ENCODE measurements at places on chromosomes 5 and 9.
A peak's percentile ranks its signal among the peaks of the same experiment; 100 is the strongest.

GRCh38 chr5:16550316-16550952, 66.4 kb downstream of the RETREG1 start:
- no peak for DNase-seq

GRCh38 chr5:94191604-94192003, 426.8 kb downstream of the KIAA0825 start:
- DNase-seq, result no peak

DNA sequence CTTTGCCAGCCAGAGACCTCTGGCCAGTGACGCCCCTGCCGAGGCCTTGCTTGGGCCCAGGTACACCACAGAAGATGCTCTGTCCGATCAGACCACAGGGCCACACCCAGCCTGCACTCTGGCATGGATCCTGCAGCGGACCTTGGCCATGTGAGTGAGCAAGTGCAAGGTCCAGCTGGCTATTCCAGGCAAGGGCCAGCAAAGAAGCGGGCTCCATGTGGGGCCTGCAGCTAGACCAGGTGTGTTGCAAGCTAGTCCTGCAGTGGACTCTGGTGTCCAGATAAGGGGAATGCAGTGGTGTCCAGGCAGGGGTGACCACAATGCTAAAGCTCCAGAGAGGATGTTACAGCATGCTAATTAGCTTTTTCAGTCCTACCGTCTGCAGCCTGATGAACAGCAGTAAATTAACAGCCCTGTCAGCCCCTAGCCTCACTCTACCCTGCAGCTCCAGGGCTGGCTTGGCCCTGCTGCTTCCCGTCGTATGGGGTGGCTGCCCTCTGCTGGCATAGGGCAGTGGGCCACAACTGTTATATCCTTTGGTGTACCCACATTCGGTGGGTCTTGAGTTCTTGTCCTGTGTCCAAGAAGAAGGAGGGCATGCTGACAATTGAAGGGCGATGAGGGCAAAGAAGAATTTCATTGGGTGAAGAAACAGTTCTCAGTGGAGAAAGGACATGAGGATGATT, 284.5 kb upstream of the POU5F2 start:
- DNase-seq, result no peak

- DNase-seq, result no peak
These were observed 372.8 kb upstream of the PIK3R1 start for GRCh38 chr5:67842806-67843205.

- DNase-seq, result no peak
These were observed 93.6 kb upstream of the PITX1 start for GRCh38 chr5:135127439-135128240.

DNA sequence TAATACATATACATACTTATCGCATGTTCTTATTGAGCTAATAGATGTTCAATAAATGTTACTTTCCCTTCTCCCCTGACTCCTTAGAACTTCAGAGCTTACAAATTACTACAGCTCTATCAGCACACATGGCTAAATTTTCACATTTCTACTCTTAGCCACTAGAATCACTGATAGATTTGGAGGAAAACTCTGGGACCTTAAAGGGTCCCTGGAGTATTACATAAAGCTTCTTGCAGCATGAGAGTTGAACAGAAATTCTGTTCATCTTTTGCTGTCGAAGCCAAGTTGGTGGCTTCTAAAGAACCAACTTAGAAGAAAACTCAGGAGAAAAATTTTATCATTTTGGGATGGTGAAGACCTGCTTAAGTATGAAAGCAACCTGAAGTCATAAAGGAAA, 15.5 kb downstream of the B4GALT1 start:
- DNase-seq, result no peak

DNA sequence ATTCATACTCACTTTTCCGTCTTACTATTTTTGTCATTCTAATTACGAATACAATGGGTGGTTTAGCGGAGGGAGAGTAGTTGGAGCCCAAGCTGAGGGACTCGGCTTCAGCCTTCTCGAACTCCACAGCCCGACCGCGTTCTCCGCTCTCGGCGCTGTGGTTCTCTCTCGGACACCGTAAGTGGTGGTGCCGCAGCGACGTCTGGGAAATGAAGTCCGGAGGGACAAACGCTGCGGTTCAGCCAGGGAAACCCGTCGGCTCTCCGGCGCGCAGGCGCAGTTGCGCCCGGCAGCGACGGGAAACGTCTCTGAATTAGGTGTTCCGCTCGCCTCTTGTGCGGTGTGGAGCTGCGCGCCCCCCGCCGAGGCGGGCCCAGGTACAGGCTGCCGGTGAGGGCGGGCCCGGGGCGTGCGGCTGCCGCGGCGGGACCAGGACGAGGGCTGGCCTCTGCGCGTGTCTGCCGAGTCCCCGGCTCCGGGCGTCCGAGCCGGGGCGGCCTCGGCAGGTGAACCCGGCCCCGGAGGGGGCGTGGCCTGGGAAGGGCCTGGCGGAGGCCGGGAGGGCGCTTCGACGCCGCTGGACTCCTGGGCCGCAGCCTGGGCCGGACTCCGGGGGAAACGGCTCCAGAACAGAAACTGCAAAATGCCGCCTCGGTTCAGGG, at the start of gene ZNF879:
Gene ZNF879 (plus strand): TSS at position 277 of the 662 bp plus-strand sequence. CDS start 1,201 bp downstream, outside the sequence.
- peak; percentile 93 for DNase-seq

DNA sequence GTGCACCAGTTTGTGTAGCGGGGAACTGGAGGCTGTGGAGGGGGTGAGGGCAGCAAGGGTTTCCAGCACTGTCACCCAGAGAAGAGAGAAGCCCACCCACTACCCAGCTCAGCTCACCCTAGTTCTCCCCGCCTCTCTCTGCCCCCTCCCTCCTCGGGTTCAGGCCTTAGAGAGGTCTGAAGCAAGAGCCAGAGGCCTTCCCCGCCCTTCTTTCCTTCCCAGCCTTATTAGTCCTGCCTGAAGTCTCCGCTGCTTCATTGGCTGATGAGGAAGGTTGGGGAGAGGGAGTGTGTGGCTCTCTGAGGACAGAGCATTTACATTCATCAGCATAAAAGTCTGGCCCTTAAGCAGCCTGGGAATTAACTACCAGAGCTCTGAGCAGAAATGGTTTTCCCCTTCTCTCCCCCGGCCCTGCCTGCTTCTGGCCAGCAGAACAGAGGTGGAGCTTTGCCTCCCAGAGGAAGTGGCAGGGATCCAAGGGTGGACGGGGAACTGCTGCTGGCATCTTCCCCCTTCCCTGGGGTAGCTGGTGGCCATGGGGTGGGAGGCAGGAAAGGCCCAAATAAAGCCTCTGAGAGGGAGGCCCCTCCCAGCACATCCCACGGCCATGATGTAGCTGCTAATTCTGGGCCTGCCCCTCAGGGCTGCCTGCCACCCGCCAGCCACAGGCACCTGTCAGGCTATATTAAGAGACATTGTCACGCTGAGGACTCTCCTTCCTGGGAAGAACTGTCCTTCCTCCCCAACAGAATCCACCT, 4.1 kb downstream of the DNAJB5 start:
- DNase-seq, result no peak

DNA sequence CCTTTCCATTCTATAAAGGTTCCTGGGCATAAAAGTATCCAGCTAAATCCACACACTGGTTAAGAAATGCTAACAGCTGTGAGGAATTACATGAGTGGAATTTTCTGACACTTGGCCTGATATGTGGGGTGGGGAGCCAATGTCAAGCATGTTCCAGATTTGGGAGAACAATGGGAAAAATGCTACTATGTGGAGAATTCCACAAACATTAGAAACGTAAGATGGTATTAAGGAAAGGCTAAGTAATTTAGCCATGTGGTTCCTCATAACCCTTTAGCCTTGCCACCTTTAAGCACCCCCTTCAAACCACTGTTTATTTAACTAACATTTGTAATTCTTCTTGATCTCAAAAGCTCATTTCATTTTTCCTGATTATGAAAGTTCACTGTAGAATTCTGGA, 149.2 kb downstream of the GNA14 start:
- no peak for DNase-seq

DNA sequence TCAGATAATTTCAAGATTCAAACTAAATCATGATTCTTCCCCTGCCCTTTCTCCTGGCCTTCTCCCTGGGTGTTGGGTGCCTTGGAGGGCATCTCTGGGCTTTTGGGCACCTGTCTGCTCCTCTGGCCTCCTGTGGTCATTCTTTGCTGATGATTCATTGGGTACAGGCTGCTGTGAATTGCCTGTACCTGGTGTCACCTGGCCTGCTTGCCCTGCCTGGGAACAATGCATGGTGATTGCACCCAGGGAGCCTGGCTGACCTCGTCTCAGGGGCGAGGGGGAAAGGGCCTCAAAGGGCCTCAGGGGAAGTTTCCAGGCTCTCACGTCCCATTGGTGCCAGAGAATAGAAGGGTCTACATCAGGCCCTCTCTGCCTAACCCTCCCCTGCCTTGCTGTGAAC, 20.1 kb upstream of the CKMT2 start:
- DNase-seq, result no peak

- DNase-seq, result no peak
These were observed 47.0 kb downstream of the CCDC125 start for GRCh38 chr5:69285448-69286116.

GRCh38 chr5:65263321-65263720, 218.4 kb downstream of the ADAMTS6 start:
- DNase-seq, result no peak

- no peak for DNase-seq
These were observed 138.8 kb downstream of the GRIA1 start for GRCh38 chr5:153629027-153629895.

- DNase-seq, result no peak
These were observed 979.1 kb upstream of the CTNND2 start for GRCh38 chr5:12883395-12883794.

GRCh38 chr5:174074369-174074768, 28.9 kb downstream of the NSG2 start:
- DNase-seq, result no peak

- DNase-seq, result no peak
These were observed at the start of gene PCDHGB3 for GRCh38 chr5:141369994-141370848. TSS of gene PCDHGB3 (plus strand) at chr5:141370242. CDS start at chr5:141370395, 153 bp downstream.

- DNase-seq, result no peak
These were observed 68.4 kb upstream of the RAPGEF1 start for GRCh38 chr9:131808291-131808690.

DNA sequence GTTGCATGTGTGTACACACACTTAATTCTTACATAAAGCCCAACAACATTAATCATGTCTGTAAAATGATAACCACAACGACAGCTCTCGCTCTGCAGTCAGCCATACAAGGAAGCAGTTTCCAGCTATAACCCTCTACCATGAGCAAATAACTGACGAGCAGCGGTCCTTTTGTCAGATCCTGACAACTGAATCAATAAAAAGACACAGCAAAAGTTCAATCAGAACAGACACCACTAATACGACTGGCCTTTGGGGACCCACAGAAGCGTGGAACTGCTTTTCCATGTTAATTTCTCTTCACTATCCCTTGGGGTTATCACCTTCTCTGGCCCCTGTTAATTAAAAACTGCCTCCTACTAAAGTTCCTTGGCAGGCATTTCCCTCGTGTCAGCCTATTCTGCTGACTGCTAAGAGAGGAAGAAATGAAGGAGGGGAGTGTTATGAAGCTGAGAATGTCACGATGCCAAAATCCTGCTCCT, 722.8 kb upstream of the GRAMD2B start:
- no peak for DNase-seq

DNA sequence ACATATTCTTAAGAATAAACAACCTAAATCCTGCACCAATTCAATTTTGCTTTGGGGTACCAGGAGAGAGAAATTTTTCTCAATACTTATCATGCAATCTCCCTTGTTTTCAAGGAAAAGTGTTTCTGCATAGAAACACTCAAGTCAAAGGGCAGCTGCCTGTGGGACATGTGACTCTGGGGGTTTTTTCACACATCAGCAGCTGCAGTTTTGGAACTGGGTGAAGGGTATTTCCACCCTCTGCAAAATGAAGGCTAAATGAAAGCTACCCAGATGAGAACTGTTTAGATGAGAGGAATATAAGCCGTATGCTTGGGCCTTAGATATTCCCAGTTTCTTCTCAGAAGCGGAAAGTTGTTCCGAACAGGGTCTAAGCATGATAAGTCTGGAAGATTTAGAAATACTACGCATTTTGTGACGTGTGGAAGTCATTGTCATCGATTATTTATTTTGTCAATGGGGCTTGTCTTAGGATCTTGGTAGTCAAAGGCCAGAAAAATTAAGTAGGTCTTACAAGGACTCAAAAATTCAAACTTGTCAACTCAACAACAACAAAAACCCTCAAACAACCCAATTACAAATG, 64.3 kb upstream of the BOD1 start:
- DNase-seq, result peak; percentile 59

GRCh38 chr5:116444373-116445295, 130.0 kb downstream of the SEMA6A start:
- no peak for DNase-seq

GRCh38 chr5:106269252-106269843, 1401.4 kb downstream of the EFNA5 start:
- DNase-seq, result no peak

DNA sequence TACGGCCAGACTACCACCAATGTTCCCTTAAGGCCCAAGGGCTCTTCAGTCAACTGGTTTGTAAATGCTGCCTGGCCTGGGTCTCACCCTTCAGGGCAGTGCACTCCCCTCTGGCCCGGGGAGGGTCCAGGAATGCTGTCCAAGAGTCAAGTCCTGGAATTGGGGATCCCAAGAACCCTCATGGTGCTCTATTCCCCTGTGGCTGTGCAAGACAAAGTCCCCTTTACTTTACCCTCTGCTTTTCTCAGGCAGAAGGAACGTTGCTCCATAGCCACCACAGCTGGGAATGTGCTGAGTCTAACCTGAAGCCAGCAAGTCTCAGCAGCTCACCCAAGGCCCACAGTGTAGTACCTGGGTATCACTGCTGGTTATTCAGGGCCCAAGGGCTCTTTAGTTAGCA, 51.3 kb upstream of the CRHBP start:
- DNase-seq, result no peak

DNA sequence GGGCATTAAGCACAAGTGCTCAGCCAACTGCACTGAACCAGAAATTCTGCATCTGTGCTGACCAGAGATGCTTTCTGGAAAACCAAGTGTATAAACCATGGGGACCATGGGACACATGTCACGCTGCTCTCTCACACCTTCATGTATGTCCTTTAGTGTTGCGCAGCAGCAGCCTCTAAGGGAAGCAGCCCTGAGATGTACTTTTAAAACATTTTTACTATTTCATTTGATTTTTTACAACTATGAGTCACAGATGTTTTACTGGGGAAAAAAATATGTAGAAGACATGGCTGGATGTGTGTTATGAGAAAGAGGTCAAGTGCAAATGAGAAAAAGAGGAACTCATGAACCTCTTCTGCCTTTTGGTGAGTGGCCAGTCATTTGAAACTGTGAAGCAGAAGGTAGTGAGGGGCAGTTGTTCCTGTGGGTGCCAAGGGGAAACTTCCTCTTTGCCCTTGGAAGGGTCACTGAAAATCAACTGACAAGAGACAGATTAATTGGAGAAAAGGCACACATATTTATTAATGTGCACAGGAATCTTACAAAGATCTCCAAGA, 31.4 kb upstream of the SYK start:
- peak; percentile 44 for DNase-seq

DNA sequence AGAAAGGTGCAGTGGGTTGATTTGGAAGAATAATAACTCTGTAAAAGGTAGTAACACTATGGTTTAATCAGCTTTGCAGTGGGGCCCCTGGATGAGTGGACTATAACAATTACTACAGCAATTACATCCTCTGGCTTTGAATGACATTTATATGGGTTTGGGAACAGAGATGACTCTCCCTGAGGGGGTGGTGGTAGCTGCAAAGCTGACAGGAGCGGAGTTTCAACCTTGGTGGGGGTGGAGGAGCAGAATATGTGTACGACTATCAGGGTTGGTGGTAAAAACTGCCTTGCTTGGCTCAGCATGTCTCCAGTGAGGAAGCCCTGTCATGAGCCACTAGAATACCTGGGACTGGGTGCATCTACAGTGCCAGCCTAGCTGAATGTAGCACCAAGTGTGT, 28.3 kb upstream of the NR3C1 start:
- no peak for DNase-seq

Measured in naive B cell (primary cell).